ENCODE measurements at places on chromosomes 3 and 15.
A peak's percentile ranks its signal among the peaks of the same experiment; 100 is the strongest.

DNA sequence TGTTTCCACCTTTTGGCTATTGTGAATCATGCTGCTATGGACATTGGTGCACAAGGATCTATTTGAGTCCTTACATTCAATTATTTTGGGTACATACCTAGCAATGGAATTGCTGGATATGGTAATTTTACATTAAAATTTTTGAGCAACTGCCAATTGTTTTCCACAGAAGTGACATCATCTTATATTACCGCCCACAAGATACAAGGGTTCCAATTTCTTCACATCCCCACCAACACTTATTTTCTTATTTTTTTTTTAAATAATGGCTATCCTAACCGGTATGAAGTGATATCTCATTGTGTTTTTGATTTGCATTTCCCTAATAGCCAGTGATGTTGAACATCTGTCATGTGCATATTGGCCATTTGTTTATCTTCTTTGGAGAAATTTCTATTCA is 22.5 kb upstream of the NPTN start:
- DNase-seq = no peak

- no peak for DNase-seq
Observed at GRCh38 chr15:70437089-70437488, 326.3 kb downstream of the UACA start.

- no peak for DNase-seq
Observed at GRCh38 chr15:70286113-70286806, 188.5 kb upstream of the TLE3 start.

DNA sequence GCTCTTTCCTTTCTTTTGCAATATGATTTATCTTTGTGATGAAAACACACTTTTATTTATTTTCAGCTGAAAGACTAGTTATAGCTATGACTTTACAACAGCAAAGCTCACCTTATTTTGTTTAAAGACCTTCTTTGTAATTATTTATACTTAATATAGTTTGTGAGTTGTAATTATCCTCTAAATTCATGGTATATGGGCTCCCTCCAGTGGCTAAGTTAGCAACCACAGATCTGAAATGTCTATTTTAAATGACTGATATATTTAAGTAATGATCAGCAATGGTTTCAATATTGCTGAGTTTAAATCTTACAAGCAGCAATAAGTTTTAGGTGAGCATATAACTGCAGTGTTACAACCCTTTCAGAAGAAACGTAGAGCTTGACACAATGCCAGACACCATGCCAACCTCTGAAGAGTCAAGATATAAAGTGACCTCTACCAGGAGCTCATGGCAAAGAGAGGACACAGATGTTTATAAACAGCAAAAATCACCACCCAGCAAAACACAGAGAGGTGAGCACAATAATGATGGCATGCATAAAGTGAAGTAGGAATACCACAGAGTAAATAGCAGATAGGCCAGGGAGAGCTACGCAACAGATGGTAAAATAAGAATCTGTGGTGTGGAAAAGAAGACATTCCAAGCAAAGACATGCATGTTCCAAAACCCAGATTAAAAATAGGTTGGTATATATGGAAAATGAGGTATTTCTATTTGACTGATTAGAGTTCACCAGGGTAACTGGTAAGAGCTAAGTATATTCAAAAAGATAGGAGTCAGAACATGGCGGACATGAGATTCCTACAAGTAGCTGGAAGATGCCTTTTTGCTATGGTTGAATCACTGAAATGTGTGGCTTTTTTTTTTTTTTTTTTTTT is 143.7 kb upstream of the ZNF385D start:
- DNase-seq = no peak

DNA sequence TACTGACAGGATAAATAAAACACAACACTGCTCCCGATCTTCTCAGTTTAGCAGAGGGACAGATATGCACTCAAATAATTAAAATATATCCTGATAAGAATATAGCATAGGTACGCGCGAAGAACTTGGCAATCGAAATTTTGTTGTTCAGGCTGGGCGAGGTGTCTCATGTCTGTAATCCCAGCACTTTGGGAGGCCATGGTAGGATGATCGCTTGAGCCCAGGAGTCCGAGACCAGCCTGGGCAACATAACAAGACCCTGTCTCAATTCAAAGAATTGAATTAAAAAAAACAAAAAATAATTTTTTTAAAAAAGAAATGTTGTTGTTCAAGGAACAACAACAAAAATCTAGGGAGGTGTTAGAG is 7.6 kb downstream of the B2M start:
- no peak for DNase-seq

DNA sequence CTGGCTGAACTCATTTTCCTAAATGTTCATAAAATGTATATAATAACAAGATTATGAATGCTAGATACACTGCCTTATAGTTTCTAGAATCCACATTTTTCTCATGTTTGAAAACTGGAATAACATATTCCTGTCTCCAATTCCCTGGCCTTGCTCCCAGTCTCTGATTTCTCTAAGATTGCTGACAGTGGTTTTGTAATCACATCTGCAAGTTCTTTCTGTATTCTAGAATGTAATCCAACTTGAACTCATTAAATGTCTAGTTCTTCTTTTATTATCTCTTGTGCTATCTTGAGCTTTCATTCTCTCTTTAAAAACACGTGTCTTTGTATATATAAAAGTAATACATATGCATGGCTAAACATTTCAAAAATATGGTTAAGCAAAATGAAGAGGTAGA is 215.2 kb upstream of the ADAMTS9 start:
- peak; percentile 52 for DNase-seq

GRCh38 chr15:79994615-79995014 is 23.6 kb upstream of the BCL2A1 start:
- DNase-seq = no peak

DNA sequence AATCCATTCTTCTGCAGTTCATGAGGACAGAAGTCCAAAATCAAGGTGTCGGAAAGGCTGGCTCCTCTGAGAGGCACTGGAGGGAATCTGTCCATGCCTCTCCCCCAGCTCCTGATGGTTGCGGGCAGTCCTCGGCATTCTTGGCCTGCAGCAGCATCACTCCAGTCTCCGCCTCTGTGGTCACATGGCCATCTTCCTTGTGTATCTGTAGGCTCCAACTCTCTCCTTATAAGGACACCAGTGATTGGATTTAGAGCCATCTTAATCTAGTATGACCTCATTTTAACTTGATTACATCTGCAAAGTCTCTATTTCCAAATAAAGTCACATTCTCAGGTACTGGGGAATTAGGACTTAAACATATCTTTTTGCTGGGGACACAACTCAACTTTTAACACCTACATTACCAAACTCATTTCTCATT is 56.0 kb upstream of the FLNB start:
- DNase-seq = peak; percentile 58

- DNase-seq = no peak
Observed at GRCh38 chr15:57321973-57322601, 54.2 kb upstream of the CGNL1 start.

GRCh38 chr3:148146947-148147826 is 550.5 kb upstream of the AGTR1 start:
- DNase-seq = peak; percentile 83

Data from fibroblast of gingiva (primary cell).